ENCODE measurements at places on chromosomes 5 and 9.

- DNase-seq, result no peak
Measured at GRCh38 chr5:149708981-149709594, 21.0 kb upstream of the PPARGC1B start.

DNA sequence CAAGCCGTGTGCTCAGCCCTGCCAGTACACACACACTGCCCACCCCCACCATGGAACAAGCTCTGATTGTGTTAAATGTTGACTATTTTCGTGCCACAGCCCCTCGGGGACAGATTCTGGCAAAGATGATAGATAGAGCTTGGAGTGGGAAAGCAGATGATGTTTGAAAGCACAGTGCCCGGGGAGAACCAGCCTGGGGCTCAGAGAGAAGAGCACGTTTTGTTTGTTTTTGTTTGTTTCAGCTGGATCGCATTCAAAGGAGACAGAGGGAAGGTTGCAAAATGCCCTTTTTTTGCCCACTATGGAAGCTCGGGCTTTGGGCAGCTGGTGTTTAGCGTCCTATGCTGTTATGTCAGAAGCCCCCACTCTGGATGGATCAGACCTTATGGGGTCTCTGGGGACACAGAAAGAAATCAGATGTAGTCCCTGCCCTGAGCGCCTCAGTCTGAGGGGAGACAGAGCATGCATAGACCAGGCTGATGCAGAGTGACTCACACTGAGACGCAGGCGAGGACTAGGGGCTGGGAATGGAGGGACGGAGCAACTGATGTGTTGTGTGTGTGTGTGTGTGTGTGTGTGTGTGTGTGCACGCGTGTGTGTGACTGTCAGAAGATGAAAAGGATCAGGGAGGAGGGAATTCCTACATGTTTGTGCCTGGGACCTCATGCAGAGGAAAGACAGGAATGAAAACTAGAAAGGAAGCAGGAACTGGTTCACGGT is 229.7 kb downstream of the MELK start:
- no peak for DNase-seq

DNA sequence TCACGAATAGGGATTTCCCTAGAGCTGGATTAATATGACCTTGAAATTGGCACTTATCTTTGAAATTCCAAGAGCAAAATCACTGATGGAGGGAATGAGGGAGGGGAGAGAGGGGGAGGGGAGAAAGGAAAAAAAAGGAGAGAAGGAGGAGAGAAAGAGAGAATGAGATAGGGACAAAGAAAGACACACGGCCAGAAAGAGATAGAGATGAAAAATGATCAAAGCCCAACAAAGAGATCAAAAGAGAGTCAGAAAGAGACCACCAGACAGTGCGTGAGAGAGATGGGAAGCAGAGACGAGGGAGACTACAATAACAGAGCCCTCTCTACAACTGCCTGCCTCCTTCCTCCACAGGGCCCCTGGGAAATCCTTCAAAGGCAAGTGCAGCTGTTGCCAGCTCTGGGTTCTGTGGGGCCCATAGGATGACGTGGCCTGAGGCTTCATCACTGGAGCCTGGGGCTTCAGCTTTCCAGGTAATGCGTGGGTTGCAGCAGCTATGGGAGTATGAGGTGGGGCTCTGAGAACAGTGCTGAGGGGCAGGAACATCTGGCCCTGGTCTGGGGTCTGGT is 58.3 kb upstream of the SHB start:
- no peak for DNase-seq

GRCh38 chr5:159331093-159331973 is 1.0 kb upstream of the IL12B start:
- DNase-seq, result peak; percentile 61

- DNase-seq, result no peak
Measured at GRCh38 chr9:108363311-108363710, 492.5 kb downstream of the ACTL7B start.

DNA sequence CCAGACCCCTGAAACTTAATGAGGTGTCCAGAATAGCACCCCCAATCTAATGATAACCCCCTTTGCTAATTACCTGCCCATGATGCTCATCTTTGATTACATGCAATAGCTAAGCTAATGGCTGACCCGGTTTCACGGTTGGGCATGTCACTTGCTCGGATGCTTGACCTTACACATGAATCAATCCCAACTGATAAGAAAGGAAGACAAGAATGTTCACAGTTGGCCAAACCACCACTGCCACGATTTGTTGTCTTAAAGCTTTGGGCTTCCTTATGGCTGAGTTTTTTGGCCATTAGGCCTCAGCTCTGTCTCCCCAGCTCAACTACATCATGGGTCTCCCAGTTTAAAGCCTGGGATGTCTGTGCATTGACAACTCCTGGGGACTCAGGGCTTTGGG is 53.1 kb upstream of the TGFBR1 start:
- DNase-seq, result no peak

GRCh38 chr9:20409321-20410092 is 212.8 kb downstream of the MLLT3 start:
- DNase-seq, result no peak

- no peak for DNase-seq
Measured at GRCh38 chr9:2298217-2298616, 283.1 kb downstream of the SMARCA2 start.

DNA sequence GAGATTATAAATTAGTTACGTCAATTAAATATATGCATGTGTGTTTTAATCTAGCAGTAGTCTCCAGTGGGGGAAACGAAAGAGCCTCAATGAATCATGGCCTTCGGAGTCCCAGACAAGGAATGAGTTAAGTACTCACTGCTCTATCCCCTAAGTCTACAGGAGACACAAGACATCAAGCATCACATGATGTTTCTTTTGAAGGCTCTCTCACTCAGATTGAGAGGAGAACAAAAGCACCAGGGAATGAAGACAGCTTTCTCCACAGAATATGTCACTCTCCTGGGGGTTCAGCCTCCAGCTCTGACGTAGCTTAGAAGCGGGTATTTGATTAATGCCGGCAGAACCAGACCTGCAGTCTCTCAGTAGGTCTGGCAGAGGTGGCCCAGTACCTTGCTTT is 381.4 kb downstream of the ACTL7B start:
- DNase-seq, result no peak

- DNase-seq, result no peak
Measured at GRCh38 chr9:93026640-93027039, 31.9 kb upstream of the SUSD3 start.

GRCh38 chr5:71986101-71986500 is 121.2 kb upstream of the MAP1B start:
- no peak for DNase-seq

GRCh38 chr9:23820451-23821374 is 5.3 kb downstream of the ELAVL2 start:
- DNase-seq, result no peak

DNA sequence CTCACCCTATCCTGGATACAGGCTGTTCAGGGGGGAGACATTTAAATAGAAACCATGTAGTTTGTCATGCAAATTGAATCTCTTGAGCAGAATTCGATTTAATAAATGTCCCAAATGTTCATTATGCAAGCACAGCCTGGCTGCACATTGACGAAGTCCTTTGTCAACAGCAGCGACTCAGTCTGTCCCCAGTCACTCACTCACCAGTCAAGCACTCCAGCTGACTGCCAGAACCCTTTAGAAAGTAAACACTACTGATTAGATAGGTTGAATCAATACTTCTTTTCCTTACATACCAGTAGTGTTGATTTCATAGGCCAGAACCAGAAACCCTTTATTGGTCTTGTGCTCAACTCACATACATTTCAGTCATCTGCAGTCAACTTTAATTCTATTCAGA is 27.5 kb downstream of the CDH6 start:
- DNase-seq, result peak; percentile 43

- DNase-seq, result no peak
Measured at GRCh38 chr5:92041911-92042660, 659.0 kb upstream of the ARRDC3 start.

DNA sequence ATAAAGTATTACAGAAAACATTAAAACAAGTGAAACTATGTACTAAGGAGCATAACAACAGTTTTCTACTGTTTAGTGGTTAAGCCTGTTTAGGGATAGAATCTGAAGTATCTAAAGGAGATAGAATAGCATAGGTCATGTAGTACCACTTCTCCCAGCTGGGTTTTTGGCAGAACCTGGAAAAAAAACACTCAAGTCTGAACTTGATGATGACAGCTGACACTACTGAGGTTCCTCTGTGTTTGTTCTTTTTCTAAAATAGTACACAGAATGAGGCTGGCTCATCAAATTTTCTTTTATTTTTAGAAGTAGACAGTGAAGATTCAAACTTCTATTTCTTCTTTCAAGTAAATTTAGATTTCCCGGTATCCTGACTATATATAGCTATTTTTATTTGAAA is 203.8 kb upstream of the ACO1 start:
- no peak for DNase-seq

GRCh38 chr9:101639785-101640665 is 45.3 kb upstream of the PPP3R2 start:
- no peak for DNase-seq

- DNase-seq, result peak; percentile 51
Measured at GRCh38 chr9:109335929-109336328, 15.1 kb upstream of the EPB41L4B start.
